Fibroblast of skin of left quadriceps (primary cell): ENCODE measurements at places on chromosomes 5 and 9.
A peak's percentile ranks its signal among the peaks of the same experiment; 100 is the strongest.

GRCh38 chr9:135166565-135166964 lies 79.1 kb downstream of the OLFM1 start:
- no peak for DNase-seq

- no peak for DNase-seq
These were observed 420.2 kb downstream of the AGTPBP1 start for GRCh38 chr9:85321561-85321960.

GRCh38 chr5:120771202-120771601 lies 307.1 kb downstream of the PRR16 start:
- DNase-seq = no peak

DNA sequence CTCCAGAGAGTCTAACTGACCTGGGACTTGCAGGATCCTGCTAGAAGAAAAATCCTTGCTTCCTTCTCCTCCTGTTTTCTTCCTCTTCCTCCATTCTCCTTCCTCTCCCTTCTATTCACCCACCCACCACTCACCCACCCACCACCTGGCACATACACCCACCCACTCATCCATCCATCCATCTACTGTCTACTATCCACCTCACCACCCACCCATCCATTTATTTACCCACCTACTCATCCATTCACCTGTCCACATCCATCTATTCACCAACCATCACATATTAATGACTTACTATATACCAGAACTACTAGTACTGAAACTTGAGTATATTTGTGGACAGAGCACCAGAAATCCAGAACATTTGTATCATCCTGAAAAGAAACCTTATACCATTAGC lies 49.4 kb downstream of the EHMT1 start:
- no peak for DNase-seq

- no peak for DNase-seq
These were observed 30.0 kb downstream of the INSYN2B start for GRCh38 chr5:169950333-169950732.

DNA sequence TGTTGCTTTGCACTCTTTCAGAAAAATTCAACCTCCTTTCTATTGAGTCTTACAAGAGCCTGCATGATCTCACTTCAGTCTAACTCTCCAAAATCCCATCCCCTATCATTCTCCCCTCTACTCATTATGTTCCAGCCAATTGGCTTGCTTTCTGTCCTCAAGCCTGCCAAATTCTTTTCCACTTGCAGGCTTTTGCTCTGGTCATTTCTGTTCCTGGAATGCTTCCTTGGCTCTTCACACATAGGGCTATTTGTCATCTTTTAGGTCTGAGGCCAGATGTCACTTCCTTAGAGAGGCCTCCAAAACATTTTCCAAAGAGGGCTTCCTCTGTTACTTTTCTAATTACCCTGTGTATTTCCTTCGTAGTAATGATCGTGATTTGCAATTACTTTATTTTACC lies 11.8 kb upstream of the CHD1 start:
- no peak for DNase-seq

DNA sequence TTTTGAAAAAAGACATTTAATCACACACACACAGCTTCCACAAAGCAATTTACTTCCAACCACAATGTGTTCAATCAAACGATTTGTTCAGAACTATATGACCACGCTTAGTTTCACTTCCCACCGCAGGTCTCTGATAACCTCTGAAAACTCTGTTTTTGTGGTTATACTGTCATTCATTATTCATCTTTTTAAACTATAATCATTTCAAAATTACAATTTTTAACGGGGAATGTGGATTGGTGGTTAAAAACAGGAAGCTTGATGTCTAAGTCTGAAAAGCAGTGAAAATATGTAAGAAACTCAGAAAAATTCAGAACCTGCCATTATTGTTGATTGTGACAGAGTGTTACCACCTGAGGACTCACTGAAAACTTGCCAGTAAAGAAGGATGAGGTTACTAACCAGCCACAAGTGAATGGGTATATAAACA lies 12.7 kb upstream of the TMEM174 start:
- no peak for DNase-seq

GRCh38 chr5:54462281-54462680 lies 6.8 kb downstream of the HSPB3 start:
- DNase-seq = no peak

DNA sequence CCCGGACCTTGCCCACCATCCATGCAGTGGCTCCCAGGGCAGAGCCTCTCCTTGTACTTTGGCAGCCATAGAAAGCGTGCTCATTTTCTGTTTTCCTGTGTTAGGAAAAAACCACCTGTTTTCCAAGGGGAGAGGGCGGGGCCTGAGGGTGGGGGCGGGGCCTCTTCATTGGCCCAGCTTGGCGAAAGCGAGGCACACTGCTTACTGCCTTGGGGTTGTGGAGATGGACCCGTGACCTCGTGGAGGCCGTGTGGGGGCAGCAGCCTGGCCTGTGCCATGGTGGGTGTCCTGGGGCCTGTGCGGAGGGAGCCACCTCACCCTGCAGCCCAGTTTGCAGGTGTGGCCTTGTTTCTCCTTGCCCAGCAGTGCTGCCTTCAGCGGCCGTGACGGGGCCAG lies 4.4 kb upstream of the TOR4A start:
- DNase-seq = no peak

GRCh38 chr9:6917162-6917561 lies 159.4 kb downstream of the KDM4C start:
- DNase-seq = no peak

- DNase-seq = no peak
These were observed 73.7 kb upstream of the EGFLAM start for GRCh38 chr5:38184627-38185026.

DNA sequence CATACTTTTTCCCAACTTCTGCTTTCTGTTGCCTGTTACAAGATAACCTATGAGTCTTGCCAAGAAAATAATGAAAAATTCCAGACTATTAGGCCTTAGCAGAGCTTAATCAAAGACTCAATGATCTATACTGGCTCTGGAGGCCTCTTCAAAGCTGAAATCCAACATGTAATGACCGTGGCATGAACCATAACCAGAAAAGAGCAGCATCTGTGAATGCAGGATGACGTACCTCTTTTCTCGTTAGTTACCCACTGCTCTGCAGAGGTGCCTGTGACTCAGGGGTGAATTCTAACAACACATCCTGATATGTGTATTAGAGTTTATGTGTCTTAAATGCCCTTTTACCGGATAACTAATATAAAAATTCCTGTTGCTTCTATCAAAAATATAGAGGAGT lies 645.4 kb downstream of the PRELID2 start:
- no peak for DNase-seq

GRCh38 chr5:125005266-125005665 lies 258.8 kb upstream of the ZNF608 start:
- no peak for DNase-seq

DNA sequence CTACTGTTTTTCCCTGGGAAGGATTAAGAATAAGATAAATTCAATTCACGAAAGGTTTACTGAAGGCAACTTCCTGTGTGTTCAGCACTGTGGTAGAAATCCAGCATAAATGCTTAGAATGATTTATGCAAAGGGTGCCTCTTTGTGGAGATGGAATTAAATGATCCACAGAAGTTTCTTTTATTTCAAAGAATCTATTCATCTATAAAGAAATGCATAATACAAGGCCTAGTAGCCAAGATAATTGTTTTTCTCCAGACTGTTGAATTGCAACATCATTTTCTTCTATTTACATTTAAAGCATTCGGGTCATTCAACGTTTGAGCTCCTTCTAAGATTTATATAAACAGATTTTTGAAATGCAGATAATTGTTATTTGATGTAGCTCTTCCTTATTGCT lies 138.8 kb upstream of the NFIL3 start:
- DNase-seq = no peak

DNA sequence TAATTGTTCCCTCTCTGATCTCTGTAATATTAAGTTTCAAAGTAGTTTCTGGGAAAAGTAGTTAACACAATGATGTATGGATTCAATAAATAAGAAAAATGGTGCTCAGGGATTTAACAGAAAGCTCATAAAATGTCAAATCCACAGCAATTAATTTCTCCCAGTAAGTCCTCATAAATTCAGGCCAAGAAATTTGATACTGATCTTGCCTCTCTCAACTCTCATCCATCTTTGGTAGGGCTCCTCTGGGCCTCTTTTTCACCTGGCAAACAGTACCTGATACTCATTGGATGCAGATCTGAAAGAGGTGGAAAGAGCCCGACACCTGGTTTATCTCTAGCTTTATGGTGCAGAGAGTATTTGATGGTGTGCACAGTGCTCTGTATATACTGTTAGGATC lies 106.1 kb downstream of the STK32A start:
- no peak for DNase-seq

DNA sequence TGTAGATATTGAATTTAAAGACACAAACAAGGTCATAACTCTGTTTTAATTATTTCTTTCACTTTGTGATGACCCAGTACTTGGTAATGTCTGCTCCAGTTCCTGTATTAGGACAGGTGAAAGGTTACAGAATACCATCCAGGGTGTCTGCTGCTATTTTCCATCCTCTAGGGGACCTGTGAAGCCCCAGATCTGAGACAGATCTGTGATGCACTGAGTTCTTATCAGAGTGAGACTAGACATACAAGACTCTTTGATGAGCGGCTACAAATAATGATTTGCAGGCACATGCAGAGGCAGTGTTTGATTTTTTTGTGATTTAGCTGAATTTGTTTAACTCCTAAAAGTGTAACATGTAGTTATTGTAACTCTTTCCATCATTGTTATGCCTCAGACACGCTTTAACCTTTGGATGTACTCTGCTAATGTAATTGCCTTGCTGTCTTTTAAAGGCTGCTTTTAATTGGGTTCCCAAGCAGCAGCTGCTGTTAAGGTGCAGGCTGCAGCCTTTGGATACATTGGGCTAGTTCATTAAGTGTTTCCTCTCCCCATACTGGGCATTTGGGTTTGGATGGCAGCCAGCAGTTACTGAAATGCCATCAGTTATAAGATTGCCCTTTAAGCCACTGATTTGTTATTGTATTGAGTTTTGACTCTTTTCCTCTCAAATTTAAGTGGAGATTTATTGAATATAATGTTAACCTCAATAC lies 63.3 kb downstream of the RASGRF2 start:
- no peak for DNase-seq

DNA sequence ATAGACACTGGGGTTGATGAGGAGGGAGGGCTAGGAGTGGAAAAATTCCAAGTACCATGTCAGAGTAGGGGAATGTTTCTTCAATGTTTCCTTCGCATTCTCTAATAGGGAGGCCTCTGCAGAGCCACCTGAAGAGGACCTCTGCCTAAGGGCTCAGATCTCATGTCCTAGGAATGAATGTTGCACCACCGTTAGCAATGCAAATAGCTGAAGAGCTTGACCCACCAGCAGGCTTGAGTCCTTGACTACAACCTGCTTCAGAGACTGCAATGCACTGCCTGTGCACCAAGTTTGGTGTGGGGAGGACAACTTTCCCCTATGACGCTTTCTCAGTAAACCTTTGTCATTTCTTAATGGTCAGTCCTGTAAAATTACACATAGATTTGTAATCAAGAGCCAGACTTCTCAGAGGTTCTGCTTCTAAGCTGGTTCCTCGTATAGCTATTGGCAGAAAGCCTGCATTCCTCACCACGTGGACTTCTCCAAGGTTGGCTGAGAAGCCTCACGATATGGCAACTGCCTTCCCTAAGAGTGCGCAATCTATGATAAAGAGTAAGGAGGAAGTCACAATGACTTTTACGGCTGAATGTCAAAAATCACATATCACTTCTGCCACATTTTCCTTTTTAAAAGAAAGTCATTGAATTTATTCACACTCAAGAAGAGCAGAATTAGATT lies 600.7 kb upstream of the PTGER4 start:
- no peak for DNase-seq

- no peak for DNase-seq
These were observed 110.6 kb downstream of the EBF1 start for GRCh38 chr5:158988987-158989730.

DNA sequence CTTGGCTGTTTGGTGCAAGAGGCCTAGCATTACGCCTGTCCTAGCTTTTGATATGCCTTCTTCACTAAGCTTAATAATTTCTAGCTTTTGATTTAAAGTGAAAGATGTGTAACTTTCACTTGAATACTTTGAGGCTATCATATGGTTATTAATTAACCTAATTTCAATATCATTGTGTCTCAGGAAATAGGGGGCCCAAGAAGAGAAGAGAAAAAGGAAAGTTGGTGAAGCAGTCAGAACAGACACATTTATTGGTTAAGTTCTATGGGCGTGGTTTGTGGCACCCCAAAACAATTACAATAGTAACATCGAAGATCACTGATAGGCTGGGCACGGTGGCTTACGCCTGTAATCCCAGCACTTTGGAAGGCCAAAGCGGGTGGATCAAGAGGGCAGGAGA lies 40.9 kb upstream of the F2RL2 start:
- DNase-seq = no peak

GRCh38 chr5:82313016-82313415 lies 34.9 kb upstream of the RPS23 start:
- DNase-seq = no peak

DNA sequence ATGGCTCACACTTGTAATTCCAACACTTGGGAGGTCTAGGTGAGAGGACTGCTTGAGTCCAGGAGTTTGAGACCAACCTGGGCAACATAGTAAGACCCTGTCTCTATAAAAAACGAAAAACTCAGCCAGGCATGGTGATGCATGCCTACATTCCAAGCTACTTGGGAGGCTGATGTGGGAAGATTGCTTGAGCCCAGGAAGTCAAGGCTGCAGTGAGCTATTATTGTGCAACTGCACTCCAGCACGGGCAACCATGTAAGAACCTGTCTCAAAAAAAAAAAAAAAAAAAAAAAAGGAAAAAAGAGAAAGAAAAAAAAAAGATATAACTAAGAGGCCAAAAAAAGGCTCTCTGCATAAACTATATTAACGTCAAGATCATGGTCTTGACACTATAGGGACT lies 27.3 kb downstream of the GIN1 start:
- DNase-seq = no peak

GRCh38 chr5:160556846-160557245 lies 135.2 kb downstream of the PTTG1 start:
- peak; percentile 3 for DNase-seq

DNA sequence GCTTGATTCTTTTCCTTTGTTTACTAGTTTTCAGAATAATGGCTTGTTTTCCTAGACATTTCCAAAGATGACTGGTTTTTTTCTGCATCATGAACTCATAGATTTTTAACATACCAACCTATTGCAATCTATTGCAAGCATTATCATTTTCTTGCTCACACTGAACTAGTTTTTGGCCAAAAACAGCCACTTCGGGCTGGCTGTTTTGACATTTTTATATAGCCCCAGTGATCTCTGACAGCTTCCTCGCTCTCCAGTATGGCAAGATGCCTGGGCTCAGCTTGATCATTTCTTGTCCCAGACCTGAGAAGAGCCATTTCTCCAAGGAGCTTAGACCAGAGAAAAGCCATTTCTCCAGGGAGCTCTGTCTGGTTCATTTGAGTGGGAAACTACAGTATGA lies 94.3 kb upstream of the MAMDC2 start:
- peak; percentile 57 for DNase-seq

GRCh38 chr5:94893412-94894135 lies 275.1 kb downstream of the SLF1 start:
- no peak for DNase-seq
